ENCODE measurements at places on chromosomes 11 and 22.

- DNase-seq, result no peak
Observed at GRCh38 chr11:69075421-69076128, 26.8 kb downstream of the TPCN2 start.

DNA sequence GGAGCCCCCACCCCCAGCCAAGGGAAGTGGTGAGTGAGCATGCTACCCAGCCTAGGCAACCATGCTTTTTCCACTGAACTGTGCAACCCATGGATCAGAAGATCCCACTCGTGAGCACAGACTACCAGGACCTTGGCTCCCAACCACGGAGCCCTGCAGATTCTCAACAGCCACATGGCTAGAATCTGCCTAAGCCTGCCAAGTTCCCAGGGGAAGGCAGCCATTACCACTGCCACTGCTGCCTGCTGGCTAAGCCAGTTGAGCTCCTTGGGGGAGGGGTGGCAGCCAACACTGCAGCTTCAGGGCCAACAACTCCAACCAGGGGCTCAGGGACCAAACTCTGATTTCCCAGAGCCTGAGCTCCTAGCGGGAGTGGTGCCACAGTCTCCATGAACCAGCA lies 195.8 kb downstream of the DLG2 start:
- DNase-seq, result no peak

- no peak for DNase-seq
Observed at GRCh38 chr11:122023614-122024250, 92.3 kb downstream of the BLID start.

- no peak for DNase-seq
Observed at GRCh38 chr11:68053117-68053516, 14.3 kb downstream of the TCIRG1 start.

DNA sequence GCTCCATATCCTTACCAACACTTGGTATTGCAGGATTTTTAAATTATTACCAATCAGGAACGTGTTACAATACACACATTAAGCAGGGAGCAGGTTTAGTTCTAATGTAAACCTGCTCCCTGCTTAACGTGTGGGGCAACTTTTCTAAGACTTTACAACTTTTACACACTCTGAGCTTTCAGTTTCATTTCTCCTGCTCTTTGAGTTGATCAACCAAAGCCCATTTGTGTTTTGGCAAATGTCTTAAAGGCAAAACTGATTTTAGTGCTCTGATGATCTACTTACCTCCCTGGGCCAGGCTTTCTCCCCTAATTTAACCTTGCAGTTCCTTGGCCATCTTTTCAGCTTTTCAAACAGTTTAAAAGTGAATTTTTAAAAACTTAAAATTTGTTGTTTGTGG lies 70.9 kb downstream of the ZBTB44 start:
- DNase-seq, result no peak

DNA sequence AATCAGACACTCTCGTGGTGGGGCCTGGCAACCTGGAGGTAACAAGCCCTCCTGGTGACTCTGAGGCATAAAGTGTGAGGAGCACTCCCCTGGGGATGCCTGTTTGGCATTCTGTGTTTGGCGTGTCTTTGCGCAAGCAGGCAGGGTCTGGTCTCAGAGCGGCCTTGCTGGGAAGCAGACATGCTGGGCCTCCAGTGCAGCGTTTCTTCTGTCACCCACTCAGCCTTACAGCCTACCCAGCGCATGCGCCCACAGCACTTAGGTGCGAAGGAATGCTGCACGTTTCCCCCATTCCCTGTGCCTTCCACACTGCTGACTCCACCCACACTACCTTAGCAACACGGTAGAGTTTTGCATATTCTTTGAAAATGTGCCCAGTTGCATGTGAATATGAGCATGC lies 7.4 kb upstream of the CXCR5 start:
- no peak for DNase-seq

DNA sequence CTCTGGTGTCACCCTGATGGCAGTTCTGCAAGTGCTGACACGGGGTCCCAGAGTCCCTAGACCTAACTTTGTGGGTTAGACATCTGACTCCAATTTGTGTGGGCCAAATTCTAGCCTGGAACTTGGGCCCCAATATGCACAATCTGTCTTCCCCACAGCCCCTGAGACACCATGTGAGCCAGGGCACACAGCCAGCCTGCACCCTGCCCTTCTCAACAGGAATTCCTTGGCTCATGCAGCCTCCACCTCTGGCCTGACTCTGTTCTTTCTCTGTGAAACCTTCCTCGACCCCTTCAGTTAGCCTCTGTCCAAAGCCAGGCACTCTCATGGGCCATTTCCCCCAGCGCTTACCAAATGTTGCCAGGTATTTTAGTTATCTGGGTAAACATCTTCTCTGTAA lies 59.1 kb upstream of the POU2AF1 start:
- DNase-seq, result no peak

GRCh38 chr11:126963115-126963514 lies 37.5 kb downstream of the KIRREL3 start:
- DNase-seq, result no peak

DNA sequence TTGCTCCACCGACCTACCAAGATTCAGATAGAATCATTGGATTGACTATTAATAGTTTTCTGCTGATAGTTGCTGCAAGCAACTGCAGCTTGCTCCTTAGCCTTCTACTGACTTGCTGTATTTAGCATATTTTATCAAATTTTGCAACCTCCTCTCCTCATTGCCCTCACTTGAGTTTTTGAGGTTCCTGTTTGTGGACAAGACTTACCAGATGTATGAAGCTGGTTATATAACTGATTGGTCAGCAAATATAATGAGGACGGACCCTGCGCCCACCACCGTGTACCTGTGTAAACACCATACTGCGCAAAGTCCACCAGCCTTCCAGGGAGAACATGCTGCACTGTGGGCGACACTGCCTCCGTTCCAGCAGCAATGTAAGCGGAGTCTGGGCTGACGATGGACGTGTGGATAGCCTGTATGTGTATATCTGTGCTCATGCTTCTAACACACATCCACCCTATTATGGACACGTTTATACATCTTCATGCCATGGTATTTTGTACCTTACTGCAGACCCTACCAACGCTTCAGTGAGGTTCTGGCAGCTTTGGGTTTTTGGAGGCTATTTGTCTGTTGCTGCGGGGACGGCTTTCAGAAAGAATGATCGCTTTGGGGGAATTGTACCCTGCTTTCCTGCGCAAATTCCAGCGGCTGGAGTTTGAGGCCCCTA lies 1.5 kb upstream of the USP18 start:
- DNase-seq, result no peak

DNA sequence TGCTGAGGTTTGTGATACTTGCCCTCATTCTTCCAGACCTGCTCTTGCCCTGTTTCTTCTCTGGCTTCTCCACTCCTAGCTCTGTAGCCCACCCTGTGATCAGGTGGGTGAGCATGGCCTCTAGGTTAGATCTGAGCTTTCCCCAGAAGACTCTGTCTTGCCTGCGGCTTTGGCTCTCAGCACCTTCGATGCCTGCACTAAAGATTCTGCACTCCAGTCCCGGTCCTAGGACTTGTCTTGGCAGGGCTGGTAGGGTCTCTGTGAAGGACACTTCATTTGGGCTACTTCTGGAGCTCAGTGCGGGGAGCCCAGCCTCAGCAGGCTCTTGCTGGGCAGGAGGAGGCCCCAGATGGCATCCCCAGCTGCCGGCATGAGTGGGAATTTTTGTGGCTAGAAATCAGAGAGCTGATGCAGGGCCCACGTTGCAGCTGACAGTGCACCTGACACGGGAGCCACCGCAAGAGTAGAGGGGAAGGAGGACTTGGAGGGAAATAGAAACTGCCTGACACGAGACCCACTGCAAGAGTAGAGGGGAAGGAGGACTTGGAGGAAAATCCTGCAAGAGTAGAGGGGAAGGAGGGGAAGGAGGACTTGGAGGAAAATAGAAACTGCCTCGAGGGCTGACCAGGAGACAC lies 226.9 kb upstream of the B3GAT1 start:
- no peak for DNase-seq

- DNase-seq, result no peak
Observed at GRCh38 chr22:40517631-40518030, 118.9 kb downstream of the MRTFA start.

- no peak for DNase-seq
Observed at GRCh38 chr22:35316751-35317150, 17.1 kb downstream of the TOM1 start.

DNA sequence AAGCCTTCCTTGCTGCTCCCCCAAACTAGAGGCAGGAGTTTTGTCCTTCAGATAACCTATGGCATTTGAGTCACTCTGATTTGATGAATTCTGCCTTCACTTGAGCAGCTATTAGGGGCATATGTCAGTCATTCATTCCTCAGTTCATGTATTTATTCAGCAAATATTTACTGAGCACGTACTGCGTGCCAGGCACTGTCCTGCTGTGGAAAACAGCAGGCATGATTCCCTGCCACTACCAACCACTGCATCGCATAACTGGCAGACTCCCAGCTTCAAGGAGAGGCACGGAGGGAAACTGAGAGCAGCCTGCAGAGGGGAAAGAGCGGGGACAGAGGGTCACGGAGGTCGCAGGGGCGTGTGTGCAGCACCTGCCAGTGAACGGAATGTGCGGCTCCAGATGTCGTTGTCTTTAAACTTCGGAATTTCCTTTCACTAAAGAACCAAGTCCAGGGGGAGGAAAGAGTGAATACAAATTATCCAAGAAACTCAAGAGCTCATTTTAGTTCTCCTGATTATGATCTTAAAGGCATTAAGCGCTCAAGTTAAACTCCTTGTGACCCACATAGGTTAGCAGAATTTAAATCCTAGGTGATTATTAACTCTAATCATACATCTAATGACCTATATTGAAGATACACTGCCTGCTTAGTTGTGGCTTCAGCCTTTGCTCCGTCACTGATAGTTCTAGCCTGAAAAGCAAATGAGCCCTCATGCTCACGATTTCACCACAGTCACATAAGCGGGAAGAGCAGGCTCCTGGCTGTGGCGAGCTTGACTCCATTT lies 12.6 kb downstream of the PPARA start:
- DNase-seq, result no peak

- DNase-seq, result no peak
Observed at GRCh38 chr11:63711838-63712237, 30.5 kb downstream of the RTN3 start.

GRCh38 chr11:699116-699508 lies 3.5 kb downstream of the TMEM80 start:
- no peak for DNase-seq

DNA sequence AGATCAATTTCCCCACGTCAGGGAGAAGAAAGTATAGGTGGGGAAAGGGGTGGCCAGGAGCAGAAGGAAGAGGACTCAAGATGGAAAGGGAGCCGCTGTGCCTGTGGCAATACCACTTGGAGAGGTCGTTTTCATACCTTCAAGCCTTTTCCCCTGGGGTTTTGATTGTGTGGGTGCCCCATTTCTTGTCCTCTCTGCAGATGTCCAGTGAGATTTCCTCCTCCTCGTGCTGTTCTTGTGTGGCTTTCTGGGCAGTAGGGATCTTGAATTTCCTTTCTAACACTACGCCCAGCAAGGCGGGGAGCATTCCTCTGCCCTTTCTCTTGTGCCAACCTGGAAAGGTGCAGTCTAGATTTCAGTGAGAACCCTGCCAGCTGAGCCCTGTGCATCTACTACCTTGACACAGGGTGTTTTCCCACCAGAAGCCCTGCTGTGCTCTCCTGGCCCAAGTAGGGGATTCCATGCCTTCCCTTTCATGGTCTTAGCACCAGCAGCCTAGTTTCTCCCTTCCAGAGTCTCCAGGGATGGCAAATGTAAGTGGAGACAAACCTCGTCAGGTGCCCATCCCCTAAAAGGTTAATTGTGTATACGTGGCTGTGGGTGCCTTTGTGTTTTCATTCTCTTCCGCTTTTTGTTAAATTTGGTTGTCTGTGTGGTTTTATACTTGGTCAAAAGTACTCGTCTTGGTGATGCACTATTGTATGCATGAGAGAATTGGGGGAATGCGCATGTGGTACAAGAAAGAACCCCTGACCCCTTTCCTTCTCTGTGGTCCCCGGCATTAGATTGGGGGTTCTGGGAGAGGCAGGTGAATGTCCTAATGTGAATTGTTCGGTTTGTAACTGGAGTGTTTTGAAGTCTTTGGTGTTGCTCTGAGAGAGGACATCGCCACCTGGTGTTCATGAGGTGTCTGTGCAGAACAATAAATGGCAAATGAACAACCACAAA lies 71.4 kb upstream of the MPEG1 start:
- DNase-seq, result no peak

DNA sequence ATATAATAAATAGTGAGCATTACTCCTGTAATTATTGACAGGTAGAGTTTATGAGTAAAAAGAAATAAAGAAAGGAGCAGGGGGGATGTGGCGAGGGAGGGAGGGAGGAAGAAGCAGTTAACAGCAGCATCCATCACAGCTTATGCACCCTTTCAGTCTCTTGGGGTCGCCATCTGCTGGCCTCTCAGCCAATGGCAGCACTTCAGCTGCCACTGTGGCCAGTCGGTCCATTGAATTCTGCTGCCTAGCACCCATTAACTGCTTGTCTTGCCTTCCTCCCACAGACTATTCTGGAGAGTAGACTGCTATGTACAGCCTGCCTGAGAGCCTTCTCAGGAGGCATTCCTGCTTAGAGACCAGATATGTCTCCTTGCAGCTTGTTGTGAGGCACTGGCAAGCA lies 388.3 kb downstream of the TENM4 start:
- DNase-seq, result no peak

DNA sequence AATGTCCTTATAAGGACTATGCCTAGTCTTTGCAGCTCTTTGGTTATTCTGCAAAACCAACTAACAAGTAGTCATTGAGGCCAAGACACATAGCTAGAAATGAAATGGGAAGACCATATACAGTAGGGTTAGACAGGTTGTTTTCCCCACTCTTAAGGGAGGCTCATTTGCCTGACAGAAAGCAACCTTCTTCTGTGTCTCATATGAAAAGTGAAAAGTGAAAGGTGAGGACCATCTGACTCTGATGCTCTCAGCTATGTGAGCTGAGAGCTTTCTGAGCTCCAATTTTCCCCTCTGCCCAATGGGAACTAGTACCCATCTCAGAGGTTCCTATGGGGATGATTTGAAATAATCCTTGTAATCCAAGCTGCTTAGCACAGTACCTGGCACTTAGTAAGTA lies 142.0 kb upstream of the BDNF start:
- no peak for DNase-seq

DNA sequence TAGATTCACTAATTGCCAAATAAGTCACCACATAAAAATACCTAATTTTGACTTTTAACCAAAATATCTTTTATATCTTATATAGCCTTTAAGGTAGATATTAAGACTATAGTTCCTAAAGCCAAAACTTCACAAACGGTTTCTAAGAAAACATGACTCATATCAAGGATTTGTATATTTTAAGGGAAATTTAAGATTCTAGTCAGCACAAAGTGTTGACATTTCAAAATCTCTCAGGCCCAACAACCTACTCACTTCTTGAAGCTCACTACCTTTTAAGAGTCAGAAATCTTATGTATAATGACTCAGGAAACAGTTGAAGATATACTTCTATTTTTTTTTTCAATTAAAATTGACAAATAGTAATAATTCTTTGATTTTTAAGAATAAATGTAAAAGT lies 221.9 kb downstream of the SBF2 start:
- DNase-seq, result no peak

- DNase-seq, result no peak
Observed at GRCh38 chr11:64224891-64225607, 937 bp downstream of the TRPT1 start.

- DNase-seq, result no peak
Observed at GRCh38 chr11:130451231-130452019, 3.0 kb downstream of the ADAMTS15 start.

GRCh38 chr11:102664001-102664752 lies 39.0 kb upstream of the MMP20 start:
- DNase-seq, result no peak

Measured in activated naive CD4-positive, alpha-beta T cell (primary cell).